ENCODE measurements at places on chromosomes 4 and X.
A peak's percentile ranks its signal among the peaks of the same experiment; 100 is the strongest.

DNA sequence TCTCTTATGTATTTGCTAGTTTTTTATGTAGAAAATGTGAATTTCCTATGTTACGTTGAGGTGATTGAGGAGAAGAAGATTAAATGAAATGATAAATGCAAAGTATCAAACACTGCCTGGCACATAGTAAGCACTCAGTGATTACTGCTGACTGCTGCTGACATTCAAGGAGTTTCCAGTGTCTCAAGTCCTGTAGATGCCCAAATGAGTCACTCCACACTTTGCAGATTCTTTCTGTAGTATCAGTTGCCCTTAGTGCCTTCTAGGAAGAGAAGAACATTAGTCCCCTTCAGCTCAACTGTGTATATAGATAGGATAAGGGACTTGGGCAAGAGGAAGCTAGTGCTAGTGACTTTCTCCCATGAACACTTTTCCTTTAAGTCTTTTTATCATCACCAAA, 240.5 kb upstream of the TEX13A start:
- no peak for DNase-seq

DNA sequence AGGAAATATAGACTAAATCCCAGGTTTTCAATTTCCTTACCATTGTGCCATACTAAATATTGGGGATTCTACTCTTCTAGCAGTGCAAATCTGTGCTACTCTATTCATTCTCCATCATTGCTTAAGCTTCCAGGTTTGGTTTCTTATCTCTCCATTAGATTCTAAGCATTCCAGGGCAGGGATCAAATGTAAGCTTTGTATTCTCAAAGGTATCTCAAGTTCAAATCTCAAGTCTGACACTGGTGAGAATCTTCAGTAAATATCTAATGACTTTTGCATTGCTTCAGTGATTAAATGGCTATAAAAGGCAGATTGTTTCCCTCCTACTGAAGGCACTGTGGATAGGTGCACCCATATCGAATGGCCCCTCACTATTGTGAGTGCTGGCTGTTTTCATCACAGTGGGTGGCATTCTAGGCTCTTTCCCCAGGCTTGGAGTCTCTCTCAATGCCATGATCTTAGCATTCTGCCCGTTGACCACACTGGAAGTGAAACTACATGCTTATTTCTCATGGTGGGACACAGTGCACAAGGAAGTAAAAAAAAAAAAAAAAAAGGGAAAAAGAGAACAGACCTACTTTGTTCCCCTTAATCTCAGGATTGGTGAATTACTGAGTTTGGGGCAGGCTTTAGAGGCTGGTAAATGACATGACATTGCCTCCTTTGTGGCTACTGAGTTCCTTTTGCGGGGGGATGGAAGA, 28.7 kb downstream of the FAM9C start:
- DNase-seq = no peak

GRCh38 chr4:25767877-25768725, 94.7 kb downstream of the SEL1L3 start:
- DNase-seq = peak; percentile 37

GRCh38 chrX:150527108-150527507, 41.3 kb upstream of the MTM1 start:
- DNase-seq = no peak

DNA sequence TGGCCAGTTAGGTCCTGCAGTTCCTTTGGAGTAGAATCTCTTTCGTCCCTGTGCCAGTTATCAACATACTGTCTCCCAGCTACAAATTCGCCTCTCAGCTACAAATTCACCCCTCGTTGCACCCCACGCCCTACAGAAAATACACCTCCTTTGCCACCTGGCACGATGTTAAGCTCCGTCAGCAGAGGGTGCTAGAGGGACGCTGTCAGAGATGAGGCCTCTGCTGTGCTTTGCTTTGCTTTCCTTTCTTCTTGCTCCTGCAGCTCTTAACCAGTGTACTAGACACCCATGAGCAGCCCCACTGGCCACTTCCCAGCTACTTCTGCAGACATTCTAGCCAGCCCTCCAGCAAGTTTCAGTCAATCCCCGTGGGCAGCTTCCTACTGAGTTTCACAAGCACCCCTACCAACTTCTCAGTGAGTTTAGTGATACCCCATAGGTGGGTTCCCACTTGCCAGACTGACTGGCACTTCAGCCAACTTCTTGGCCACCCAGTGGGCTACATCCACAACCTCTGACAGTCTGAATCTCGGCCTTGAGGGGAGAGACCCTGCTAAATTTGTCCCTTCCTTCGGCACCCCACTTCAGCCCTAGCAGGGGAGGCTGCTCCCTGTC, 21.8 kb downstream of the HAUS3 start:
- peak; percentile 54 for DNase-seq

GRCh38 chr4:83080561-83080960, 34.0 kb downstream of the PLAC8 start:
- DNase-seq = no peak

GRCh38 chrX:56727531-56727930, 1.5 kb upstream of the NBDY start:
- DNase-seq = no peak

- DNase-seq = no peak
These were observed 256.0 kb upstream of the SFRP2 start for GRCh38 chr4:154044742-154045485.

DNA sequence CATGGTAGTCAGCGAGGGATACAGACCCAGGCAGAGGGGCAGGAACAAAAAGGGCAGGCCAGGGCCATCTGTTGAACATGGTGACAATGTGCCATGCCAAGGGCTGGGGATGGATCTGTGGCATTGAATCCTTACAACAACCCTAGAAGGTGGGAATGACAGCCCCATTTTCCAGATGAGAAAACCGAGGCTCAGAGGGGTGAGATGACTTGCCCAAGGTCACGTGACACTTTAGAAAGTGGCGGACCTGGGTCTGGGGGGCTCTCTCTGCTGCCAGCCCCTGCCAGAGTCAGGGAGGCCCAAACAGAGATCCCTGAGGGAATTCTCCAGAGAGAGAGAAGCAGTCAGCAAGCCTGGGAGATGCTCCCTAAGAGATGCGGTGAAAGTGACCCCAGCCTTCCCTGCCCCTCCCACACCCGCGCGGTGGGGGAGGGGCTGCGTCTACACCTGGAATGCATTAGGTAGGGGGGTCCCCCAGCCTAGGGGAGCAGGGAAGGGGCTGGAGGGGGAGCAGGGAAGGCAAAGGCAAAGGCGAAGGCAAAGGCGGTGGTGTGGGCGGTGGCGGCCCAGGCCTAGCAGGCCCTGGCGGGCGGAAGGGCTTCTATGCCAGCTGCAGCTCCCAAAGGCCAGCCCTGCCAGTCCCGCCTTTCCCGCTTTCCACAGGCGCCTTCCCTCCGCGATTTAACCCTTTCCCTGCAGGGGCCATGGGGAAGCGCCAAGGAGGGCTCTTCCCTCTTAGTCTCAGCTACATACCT, 13.0 kb downstream of the FGD1 start:
- DNase-seq = no peak

GRCh38 chrX:72054779-72055489, 76.8 kb downstream of the RTL5 start:
- no peak for DNase-seq

DNA sequence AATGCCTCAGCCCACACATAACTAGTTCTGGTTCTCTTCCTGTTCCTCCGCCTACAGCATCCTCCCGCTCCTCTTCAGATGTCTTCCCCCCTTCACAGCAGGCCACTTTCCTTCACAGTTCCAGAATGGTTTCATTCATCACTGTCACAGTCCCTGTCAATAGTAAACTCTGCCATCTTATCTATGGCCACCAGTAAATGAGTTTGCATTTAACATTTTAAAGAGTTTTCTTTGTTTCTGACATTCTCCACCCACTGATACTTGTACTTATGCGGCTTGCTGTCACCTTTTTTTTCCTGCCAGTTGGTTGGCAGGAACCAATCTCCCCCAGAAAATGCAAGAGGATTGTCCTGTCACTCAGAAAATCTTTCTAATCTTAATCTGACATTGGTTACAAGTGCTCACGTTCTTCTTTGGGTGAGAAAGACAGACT, 114.1 kb downstream of the GLUD2 start:
- no peak for DNase-seq

GRCh38 chr4:53956053-53956452, 108.4 kb downstream of the CHIC2 start:
- no peak for DNase-seq

- DNase-seq = no peak
These were observed 77.7 kb upstream of the DCAF8L1 start for GRCh38 chrX:28058901-28059300.

DNA sequence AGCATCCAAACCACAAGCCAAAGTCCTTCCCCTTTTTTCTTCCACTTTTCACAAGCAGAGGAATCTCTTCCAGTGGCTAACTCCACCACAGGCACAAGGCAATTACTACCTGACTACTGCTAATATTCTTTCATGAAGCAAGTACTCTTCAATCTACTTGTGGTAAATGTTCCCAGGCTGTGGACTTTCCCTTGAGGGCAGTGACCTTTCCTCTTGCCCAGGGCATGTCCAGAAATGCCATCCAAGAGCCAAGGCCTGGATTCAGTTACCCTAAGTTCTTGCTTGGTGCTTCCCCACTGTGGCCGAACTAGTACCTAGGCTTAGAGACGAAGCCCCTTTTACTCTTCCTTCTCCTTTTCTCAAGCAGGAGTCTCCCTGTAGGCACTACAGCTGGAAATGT, 400.7 kb downstream of the DCAF12L2 start:
- DNase-seq = no peak

DNA sequence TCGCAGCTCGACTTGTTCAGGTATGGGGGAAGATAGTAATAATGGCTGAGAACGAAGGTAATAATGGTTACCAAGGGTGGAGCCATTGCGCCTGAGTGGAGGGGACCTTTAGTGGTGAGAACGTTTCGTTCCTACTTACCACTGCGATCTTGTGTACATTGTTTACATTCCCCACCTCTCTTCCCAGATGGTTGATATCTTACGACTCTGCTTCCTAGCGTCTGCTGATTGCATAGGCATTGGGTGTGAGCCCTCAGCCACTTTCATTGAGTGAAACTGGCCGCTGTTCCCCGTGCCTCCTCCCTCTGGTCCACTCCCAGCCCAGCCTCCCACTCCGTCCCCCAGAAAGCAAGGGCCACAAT, 850 bp downstream of the IGBP1 start:
- no peak for DNase-seq

DNA sequence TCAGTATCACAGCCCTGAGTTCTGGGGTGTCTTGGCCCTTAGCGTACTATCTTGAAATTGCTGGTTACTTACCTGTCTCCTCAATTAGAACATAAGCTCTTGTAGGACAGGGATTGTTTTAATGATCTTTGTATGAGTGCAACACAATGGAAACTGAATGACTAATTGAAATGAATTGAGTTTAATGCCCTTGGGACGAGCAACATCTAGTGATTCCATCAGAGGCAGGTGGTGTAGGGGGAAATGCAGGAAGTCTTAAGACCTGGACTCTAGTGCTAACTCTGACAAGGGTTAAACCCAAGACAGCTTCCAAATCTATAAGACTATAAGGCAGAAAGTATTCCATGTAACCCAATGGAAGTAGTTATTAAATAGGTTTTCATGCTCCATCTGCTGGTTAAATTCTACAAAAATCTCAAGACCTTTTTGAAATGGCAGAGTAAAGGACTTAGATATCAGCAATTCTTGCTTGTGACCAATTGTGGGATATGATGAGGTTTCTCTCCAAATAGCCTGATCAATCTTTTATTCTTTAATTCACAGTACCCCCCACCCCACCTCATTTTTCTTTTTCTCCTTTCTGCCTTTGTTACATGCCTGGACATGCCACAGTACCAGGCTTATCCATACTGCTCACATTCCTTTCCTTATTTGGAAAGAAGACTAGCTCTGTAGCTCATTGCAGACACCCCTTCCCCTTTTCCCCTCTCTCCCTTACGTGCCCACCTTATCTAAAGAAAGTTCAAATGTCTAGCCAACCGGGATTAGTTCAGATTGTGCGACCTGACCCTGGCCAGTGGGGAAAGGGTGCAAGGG, 340.8 kb downstream of the PAPSS1 start:
- no peak for DNase-seq

- peak; percentile 33 for DNase-seq
These were observed 153.2 kb upstream of the RPL34 start for GRCh38 chr4:108466936-108467902.

- no peak for DNase-seq
These were observed 50.3 kb downstream of the NELFA start for GRCh38 chr4:1958276-1959103.

DNA sequence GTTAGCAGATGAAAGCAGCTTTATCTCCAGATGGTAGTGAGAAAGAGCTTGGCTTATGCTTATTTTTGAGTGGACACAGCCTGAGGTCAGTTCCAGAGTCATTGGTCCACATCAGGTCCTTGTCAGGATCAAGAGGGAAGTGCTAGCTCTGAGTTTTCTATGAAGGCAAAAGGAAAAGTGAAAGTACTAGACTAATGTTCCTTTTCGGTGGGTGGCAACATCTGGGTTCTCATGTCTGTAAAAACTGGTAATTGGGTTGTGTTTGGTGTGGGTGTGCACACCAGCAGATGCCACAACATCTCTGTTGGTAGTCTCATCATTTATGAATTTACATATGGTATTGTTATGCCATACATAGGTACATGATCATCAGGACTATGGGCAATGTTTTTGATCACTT, 210.5 kb downstream of the PWWP3B start:
- no peak for DNase-seq

DNA sequence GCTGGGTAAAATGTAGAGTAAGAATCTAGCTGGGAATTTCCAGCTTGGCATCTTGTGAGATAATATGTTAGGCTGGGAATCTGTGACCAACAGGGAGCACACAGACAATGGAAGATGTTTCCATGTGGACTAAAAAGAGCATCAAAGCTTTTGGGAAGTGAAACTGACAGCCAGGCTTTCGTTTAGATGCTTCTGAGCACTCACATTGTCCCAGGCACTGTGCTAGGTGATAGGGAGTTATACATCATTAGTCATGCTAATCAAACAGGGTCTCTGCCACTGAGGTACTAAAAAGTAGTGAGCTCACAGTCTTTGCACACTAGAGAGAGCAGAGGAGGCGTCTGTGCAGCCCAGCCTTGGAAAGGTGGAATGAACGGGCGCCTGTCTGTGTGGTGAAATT, 101.9 kb upstream of the SCOC start:
- no peak for DNase-seq

DNA sequence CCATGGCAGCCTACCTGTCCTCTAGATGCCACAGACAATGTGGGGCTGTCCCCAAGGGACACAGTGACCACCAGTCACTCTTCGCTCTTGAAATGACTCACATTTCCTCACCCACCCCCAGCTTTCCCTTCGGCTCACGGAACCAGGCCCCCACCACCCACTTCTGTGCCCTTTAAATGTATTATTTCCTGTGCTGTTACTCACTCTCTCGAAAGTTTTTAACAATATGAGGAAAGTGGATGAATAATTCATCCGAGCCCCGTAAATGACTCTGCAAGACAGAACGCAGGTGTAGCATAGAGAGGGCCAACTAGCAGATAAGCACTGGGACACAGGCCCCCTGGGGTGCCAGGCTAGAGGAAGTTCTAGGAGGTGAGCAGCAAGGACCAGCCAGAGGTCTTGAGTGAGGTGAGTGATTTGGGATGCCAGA, 179.5 kb upstream of the TBL1X start:
- DNase-seq = no peak

- DNase-seq = no peak
These were observed 81.4 kb downstream of the ANTXR2 start for GRCh38 chr4:79991601-79992000.
